ENCODE measurements at places on chromosomes 7 and 10. TPM values are rescaled to one million over a fixed set of nuclear protein-coding genes. Genes with fewer than 3 reads are reported as not detected.

- no peak for DNase-seq
Observed at GRCh38 chr10:79984851-79985250, 35.9 kb upstream of the SFTPD start.

DNA sequence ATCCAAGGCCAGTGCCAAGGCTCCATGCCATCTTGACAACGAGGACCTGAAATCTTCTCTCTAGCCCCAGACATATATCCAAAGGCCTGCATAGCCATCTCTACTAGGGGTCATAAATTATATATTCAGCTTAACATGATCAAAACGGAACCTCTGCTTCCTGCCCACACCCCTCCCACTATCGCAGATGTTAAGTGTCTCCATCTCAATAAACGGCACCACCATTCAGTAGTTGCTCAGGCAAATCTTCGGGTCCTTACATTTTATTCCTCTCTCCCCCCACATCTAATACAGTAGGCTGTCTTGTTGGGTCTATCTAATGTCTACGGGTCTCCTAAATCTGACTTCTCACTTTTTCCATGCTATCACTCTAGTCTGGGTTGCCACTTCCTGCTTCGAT lies 201.1 kb upstream of the PLXNA4 start:
- DNase-seq: no peak

The TRIM74 gene
- 0.37 TPM for polyA plus RNA-seq

- DNase-seq: no peak
Observed at GRCh38 chr7:123397746-123398338, 136.6 kb downstream of the IQUB start.

DNA sequence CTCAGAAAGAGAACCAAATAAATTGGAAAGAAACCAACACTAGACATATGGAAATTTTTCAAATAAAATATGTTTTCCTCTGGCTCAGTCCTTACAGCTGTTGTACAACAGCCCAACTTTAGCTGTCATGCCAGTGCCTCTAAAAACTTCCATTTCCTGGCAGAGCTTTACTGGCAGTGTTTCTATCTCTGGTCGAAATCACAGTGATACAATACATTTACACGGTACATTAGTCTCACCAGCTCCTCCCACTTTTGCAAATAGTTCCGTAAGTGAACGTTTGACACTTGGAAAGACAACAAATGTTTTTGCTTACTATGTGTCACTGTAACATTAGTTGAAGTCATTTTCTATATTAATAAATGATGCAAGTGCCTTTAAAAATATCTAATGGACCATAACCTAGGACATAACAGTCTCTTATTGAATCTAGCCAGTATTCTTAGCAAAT lies 29.8 kb downstream of the BCAP29 start:
- DNase-seq: no peak

The BLNK gene
- polyA plus RNA-seq: 63.0 TPM

DNA sequence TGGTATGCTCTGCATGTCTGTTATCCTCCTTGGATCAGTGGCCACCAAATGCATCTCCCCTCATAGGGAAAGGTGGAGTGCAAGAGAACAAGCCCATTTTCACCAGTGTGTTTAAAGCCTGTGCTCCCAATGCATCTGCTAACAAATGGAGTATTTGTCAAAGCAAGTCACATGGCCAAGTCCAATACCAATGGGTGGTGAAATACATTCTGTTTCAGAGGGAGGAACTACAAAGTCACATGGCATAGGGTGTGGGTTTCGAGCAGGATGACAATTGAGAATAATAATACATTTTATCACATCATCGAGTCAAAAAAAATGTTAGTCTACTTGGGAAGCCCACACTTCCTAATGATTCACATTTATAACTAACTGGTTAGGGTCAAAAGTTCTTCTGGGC lies 62.7 kb downstream of the SUGCT start:
- no peak for DNase-seq

- no peak for DNase-seq
Observed at GRCh38 chr7:148912758-148913541, 28.9 kb upstream of the EZH2 start.

DNA sequence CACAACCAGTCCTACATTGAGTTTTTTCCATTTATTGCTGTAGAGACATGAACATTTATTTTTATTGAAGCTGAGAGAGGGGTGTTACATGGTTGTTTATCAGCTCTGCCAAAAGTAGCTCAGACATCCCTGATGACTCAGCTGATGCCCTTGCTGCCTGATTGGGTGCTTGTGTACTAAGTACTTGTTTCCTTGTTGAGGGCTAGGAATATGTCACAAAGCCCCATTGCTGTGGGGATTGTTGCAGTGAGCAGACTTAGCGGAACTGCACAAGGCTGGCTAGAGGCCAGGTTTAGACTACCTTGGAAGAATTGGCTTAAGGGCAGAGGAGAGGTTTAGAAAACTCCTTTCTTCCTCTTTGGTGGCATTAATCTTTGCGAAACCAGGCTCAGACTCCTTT lies 110.6 kb downstream of the AUTS2 start:
- DNase-seq: no peak

The NKX2-3 gene
- not detected for polyA plus RNA-seq

GRCh38 chr10:43671659-43672531 lies 23.2 kb upstream of the ZNF32 start:
- DNase-seq: no peak

GRCh38 chr7:80275192-80275605 lies 140.6 kb downstream of the GNAI1 start:
- DNase-seq: no peak

- DNase-seq: no peak
Observed at GRCh38 chr10:109987452-109988211, 20.2 kb upstream of the ADD3 start.

The CC2D2B gene
- polyA plus RNA-seq: 2.4 TPM

GRCh38 chr10:63058236-63058635 lies 74.9 kb upstream of the NRBF2 start:
- no peak for DNase-seq

The THSD7A gene
- 87.2 TPM for polyA plus RNA-seq

The AP5Z1 gene
- polyA plus RNA-seq: 15.6 TPM

The MKX gene
- polyA plus RNA-seq: 10.2 TPM

The KCNH2 gene
- 14.8 TPM for polyA plus RNA-seq

DNA sequence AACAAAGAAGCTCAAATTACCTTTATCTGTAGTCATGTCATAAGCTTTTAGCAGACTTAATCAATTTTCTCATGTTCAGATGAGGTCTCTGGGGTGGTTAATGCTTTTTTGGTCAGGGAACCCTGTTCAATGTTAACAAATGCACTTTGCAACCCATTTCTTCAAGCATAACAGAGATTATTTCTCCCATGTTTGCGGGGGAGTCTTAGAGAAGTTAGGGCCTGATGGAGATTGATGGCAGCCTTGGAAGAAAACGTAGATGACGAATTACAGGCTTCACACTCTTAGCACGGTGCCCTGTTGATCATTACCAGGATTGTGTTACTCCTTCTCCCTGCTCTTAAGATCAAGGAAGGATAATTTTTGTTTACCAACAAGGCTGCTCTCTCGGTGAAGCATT lies 76.4 kb downstream of the AGMO start:
- no peak for DNase-seq

DNA sequence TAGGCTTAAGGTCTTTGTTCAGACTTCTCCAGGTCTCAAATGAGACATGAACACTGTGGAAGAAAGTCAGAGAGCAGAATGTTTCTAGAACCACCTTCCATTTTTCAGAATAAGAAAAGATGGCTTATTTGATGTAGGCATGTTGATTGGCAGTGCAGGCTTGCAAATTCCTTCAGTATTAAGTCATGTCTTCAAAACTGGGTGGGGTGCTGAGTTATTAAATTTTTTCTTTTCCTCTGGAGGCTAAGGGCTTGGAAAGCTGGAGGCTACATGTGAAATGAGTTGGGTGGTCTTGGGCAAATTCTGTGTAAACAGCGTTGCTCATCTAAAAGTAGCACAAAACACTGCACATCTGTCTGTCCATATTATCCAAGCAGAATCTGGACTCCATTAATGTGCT lies 62.8 kb downstream of the PRTFDC1 start:
- no peak for DNase-seq

The COL13A1 gene
- polyA plus RNA-seq: 33.9 TPM

The PRKCQ gene
- 16.4 TPM for polyA plus RNA-seq

GRCh38 chr7:123665157-123665556 lies 9.5 kb downstream of the LMOD2 start:
- DNase-seq: no peak

GRCh38 chr7:118305671-118306070 lies 81.2 kb downstream of the ANKRD7 start:
- DNase-seq: no peak

- DNase-seq: no peak
Observed at GRCh38 chr7:157785486-157786186, 448.8 kb downstream of the DNAJB6 start.

The CXCL12 gene
- 489 TPM for polyA plus RNA-seq

GRCh38 chr7:156493942-156494341 lies 146.6 kb upstream of the RNF32 start:
- DNase-seq: no peak

The FAM131B gene
- 2.4 TPM for polyA plus RNA-seq

The SLC26A3 gene
- 0.17 TPM for polyA plus RNA-seq

DNA sequence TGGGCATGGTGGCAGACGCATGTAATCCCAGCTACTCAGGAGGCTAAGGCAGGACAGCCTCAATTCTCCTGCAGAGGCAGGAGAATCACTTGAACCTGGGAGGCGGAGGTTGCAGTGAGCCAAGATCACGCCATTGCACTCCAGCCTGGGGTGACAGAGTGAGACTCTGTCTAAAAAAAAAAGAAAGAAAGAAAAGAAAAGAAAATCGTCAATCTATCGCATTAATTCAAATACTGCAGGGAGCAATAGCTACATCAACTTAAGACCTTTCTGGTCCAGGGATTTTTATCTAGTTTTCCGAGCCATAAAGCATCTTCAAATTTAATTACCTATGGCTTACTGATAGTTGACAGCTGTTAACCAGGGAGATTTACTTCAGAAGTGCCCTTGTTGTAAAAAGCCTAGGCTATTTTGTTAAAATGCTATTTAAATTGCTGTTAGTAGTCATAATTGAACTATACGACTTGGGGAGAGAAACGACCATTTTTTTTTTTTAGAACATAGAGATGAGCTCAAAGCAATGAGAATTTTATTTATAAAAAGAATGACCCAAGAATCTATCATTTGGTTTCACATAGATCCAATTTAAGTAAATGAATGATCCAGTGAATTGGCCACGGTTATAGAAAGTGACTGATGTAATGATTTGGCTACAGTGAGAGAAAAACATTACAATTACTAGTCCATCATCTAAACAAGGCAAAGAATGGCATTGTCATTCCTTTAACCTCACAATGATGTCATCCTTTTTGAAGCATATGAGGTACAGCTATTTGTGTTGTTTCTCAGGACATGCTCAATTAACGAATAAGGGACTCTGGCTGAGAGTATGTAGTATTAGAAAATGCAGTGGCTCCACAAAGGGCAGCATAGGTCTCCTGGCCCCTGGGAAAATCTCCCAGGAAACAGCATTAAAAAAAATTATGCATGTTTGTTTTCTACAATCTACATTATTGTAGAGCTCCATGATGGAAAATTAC lies 85.3 kb downstream of the SEMA3C start:
- peak; percentile 23 for DNase-seq

DNA sequence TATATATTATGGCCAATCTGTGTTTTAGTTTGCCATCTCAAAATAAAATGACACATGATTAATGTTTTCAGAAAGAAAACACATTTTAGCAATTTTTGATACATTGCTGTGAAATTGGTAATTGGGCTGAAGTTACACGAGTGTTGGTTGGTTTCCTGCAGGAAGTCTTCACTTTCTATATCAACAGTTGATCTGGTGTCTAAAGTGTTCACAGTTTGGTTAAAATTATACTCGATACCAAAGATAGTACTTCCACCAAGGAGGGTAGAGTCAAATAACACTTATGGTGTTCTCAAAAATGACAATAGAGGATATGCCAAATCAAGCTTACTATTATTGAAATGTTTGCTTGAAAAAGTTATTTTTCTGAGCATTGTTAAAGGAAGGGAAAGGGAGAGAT lies 120.3 kb upstream of the GLCCI1 start:
- no peak for DNase-seq

The MYO1G gene
- polyA plus RNA-seq: 0.49 TPM

The INSYN2A gene
- 3.6 TPM for polyA plus RNA-seq

GRCh38 chr10:132096223-132096622 lies 30.5 kb downstream of the JAKMIP3 start:
- no peak for DNase-seq

GRCh38 chr7:96870185-96870584 lies 135.2 kb upstream of the DLX6 start:
- DNase-seq: no peak

GRCh38 chr7:50411332-50411731 lies 38.8 kb downstream of the FIGNL1 start:
- DNase-seq: no peak

- DNase-seq: no peak
Observed at GRCh38 chr7:17446340-17446739, 147.9 kb downstream of the AHR start.

The JAKMIP3 gene
- polyA plus RNA-seq: 0.26 TPM

DNA sequence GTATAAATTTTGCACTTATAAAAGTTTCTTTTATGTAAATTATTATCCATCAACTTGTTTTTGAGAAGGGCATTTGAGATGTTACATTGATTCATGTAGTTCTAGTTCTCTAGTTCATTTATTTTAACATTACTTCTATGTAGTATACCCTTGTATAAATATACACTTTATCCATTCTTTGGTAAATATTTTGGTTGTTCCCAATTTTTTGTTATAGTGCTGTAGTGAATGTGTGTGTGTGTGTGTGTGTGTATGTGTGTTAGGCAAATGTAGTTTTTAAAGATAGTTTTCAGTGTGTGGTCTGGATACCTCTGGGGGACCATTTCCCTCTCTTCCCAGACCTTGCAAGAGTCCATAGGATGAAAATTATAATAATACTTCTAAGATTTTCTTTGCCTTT lies 15.0 kb downstream of the PRKAR2B start:
- DNase-seq: no peak

- DNase-seq: no peak
Observed at GRCh38 chr10:64486149-64486548, 964.9 kb downstream of the REEP3 start.

DNA sequence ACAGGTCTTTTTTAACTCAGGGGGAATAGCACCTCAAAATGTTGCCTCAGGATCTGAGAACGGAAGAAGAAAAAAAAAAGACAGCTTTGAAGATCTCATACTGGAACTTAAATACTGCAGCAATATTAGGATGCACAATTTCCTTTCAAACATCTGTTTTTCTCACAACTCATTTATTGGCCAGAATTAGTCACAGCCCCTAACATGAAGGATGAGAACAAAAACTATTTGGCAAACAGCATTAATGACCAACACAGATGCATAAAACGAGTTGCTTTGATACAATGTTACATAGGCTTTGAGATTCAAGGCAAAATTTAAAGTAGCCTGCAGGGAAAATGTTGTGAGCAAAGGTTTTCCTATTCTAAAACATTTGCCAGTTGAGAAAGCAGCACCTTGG lies 36.5 kb downstream of the JMJD1C start:
- no peak for DNase-seq

DNA sequence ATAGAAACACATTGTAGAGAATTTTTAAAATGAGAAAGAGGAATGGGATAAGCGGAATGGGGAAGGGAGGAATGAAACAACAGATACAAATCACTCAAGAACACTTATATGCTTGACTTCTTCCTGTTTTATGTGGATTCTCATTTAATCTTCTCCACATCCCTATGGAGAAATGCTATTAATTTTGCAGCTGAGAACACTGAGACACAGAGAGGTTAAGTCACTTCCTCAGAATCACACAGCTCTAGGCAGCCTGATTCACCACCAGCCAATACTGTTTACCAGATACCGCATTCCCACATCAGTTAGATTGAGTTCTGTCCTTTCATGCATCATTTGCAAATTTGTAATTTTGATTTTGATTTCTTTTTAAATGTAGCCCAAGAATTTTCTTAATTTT lies 170.5 kb downstream of the SH2D4B start:
- no peak for DNase-seq

- DNase-seq: no peak
Observed at GRCh38 chr7:114986190-114987180, 64.6 kb downstream of the MDFIC start.

GRCh38 chr10:69092959-69093850 lies 5.3 kb downstream of the SRGN start:
- DNase-seq: peak; percentile 64

Data from left renal pelvis (tissue), 4 donors.